ENCODE measurements at places on chromosomes 2 and 18.
A peak's percentile ranks its signal among the peaks of the same experiment; 100 is the strongest.

- DNase-seq, result no peak
These were observed 155.8 kb downstream of the CDH7 start for GRCh38 chr18:65906621-65907034.

DNA sequence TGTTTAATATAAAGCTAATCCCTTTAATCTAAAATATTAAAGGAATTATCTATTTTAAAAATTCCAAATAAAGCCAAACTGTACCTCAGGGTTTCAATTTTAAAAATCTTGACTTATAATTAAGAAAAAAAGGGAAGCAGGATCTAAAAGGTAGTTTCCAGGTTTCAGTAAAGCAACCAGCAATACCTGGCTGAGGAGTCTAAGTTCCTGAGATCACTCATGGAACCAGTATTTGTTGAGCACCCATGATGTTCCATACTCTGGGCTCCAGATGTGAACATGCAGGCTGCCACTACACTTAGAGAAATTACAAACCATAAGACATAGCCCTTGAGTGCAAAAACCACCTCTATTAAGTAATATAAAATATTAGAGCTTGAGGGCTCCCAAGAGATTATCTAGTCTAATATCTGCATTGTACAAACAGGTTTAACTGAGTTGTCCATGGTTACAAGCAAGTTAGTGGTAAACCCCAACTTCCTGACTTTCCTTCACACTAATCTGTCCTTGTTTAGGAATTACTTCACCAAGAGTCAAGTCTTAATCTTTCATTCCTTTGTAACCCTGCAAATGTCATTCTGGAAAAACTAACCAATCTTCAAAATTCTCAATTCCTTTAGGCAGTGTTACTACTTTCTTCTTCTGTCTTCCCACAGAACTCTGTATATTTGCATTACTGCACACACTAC, 49.2 kb downstream of the CLASP1 start:
- DNase-seq, result no peak

DNA sequence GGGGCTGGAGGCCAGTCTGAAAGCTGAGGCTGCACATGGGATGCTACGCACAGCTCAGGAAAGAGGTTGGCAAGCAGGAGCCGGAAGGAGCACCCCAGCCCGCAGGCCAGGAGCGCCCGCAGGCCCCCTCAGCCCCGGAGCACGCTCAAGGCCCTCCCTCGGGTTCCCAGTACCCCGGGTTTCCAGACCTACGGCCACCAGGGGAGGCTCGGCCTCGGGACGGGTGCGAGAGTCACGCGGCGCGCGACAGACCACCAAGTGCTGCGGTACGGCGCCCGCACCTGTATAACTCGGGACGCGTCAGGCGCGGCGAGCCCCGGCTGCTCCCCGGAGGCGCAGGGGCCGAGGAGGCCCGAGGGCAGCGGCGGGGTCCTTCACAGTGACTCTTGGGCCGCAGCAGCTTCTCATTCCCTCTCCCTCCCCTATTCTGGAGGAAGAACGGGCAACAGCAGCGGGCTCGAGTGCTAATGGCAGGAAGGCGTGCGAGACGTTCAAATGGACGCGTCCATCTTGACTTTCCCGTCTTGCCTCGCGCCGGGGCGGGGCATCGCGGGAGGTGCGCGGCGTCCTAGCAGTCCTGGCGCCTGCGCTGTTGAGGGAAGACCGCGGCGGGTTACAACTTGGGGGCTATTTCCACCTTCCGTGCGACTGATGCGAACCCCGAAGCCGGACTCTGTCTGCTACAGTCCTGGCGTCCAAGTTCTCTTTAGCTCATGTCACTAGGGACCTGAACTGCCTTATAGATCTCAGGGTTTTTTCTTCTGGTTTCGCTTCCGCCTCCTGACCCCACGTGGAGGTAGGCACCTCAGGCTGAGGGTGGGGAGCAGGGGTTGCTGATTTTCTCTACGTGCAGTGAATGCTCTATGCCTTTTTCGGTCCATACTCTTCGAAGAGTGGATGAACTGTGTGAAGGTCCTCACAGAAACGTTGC, at the start of gene ANAPC1:
Gene ANAPC1 (minus strand): TSS at position 533 of the 931 bp plus-strand sequence. CDS start 3,368 bp downstream, outside the sequence.
- peak; percentile 94 for DNase-seq

- DNase-seq, result no peak
These were observed 2.6 kb upstream of the BMPR2 start for GRCh38 chr2:202373490-202373889.

DNA sequence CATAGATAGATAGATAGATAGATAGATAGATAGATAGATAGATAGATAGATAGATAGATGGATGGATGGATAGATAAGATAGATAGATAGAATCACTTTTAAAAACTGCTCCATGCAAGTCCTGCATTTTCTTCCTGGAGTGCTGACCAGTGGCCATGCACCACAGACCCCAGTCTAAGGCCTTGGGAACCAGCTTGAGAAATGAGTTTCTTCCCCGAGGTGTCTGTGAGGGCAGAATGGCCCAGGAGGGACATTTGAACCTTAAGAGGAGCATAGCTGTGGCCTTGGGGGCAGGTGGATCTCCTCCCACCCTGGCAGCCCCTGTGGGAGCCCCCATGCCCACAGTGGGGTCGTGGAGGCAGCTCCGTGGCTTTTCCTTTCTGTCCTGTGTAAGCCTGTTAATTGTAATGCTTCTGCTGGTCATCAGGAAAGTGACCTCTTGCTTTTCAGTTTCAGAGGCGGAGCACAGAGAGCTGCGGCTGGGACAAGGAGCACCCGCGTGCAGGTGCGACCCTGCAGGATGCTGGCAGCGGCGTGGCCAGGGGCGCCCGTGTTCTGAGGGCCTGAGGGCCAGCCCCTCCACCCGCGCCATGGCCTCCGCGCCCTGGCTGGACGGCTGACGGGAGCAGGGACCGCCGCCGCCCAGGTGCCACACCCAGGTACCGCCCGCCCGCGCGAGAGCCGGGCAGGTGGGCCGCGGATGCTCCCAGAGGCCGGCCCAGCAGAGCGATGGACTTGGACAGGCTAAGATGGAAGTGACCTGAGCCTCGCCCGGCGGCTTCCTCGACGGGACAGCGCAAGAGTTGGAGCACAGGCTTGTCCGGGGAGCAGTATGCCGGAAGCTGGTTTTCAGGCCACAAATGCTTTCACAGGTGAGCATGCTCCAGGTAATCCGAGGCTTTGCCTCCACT, 168.6 kb downstream of the LDLRAD4 start:
- DNase-seq, result no peak

DNA sequence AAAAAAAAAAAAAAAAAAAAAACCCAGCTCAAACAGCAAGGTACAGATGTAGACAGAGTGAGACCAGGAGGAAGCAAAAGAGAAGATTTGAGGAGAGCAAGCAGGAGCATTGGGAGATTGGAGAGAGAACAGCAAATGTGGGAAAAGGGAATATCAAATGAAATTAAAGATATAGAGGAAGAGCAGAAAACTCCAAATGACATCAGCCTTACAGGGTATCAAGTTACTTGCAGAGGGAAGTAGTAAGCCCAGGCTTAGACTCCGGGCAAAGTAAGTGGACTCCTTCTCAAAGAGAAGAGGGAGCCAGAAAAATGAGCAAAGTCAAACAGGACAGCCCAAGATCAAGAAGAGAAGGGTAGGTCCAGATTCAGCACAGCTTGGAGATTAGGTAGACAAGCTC, 93.3 kb upstream of the PPP1CB start:
- no peak for DNase-seq

DNA sequence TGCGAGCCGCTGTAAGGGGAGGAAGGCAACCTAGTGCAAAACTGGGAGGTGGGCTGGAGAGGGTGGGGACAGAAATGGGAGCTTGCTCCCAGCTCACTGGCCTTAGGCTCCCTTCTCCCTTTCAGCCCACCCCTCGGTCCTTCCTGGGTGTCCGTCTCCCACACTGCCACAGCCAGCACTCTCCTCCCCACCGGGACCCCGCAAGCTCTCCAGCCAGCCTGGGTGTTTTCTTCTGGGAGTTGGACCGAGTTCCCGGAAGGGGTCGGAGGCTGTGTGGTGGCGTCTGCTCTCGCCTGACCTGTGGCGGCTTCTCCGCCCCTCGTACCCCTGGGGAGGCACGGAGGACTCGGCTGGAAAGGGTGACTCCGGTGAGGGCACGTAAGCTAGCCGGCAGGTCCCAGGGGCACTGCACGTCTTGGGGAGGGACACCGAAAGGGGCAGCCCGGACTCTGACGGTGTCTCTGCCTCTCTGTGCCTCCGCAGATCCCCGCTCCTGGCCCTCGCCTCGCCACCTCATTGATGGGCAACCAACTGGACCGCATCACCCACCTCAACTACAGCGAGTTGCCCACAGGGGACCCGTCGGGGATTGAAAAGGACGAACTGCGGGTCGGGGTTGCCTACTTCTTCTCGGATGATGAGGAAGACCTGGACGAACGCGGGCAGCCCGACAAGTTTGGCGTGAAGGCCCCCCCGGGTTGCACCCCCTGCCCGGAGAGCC, 1.1 kb downstream of the LRATD1 start:
- DNase-seq, result no peak

- DNase-seq, result no peak
These were observed 126.4 kb upstream of the CTDP1 start for GRCh38 chr18:79553154-79553553.

DNA sequence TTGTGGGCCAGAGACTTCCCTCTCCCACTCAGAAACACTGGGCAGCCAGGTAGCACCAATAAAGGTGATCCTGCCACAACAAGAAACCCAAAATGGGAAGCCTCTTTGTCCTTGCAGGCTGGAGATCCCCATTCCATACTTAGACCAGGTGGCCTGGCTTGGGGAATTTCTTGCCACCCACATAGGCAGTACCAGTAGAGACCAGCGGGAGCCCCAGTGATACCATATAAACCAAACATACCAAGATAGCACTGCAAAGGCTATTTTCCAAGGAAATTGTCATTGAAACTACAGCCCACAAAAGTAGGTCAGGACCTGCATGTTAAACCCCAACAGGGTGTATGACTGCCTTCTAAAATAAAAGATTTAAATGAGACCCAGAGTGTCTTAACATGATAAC, 171.6 kb downstream of the DIS3L2 start:
- no peak for DNase-seq

GRCh38 chr2:144890828-144891227, 370.9 kb upstream of the ZEB2 start:
- DNase-seq, result no peak

DNA sequence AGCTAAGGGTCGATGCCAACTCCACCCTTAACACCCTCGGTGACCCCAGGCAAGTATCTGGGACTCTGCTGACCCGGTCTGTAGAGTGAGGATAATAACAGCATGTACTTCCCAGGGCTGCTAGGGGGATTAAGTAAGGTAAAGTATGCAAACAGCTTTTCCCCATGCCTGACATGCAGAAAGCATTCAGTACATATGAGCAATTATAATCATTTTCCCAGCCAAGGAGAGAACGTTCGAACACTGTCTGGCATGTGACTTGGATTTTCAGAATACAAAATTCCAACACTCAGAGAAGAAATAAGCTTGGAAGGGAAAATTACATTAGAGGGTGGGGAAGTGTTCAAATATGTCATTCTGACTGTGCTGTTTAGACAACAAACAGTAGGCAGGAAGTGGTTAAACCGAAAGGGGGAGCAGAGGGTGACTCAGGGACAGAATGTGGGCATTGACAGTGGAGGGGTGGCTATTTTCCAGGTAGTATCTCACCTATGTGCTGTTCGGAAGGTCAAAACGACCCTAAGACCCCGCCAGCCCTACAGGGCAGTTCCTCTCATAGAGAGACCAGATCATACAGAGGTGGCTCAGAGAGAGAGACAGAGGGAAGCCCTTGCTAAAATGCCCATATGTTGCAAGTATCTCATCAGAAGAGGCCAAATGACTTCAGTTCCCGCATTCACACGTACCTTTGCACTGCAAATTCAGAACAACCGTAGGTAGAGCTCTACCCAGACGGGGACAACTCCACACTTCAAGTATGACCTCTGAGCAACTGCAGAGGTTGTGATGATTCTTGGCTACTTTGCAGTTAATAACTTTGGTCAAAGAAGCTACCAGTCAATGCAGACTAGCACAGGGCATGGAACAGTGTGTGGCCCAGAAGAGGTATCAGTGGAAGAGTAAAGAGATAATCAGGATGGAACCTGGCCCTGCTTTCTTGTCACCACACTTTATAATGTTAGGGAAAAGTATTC, 14.8 kb downstream of the ASPRV1 start:
- DNase-seq, result peak; percentile 84

DNA sequence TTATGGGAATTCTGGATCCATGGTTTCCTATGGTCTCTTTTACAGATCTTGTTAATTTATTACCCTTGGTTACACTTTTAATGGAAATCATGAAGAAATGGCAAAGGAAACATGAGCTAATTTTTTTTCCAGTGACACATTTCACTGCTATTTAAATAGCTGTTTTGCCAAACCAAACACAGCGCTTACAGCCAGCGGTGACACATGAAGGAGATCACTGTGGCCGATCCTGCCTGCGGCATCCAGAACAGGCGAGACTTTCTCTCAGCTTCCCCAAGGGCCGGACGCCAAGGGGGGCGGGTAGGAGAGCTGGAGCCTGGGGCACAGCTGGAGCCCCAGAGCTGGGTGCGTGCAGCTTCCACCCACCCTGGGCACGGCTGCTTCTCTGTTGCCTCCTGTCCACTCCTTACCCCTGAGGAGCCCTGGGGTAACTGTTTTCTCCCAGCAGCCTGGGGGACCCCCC, 81.4 kb upstream of the PKDCC start:
- DNase-seq, result no peak

- no peak for DNase-seq
These were observed 187.7 kb downstream of the ZFP36L2 start for GRCh38 chr2:43038696-43039094.

- DNase-seq, result no peak
These were observed 664.4 kb upstream of the SLC8A1 start for GRCh38 chr2:41116106-41116797.

DNA sequence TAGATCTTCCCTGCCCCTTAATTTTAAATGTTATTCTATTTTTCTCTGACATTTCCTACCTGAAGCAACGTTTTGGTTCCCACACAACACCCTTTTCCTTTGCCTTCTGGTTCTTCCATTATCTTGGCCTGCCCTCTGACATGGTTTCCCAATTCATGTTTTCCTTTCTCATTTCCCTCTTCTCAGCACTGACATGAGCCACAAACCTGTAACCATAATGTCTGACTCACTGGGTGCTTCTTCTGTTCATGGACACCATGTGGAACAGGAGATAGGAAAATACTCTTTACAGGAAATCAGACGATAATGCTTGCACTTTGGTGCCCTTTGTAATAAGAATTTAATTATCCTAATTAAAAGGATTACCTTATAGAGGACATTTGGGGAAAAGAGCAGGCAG, 142.0 kb downstream of the ZEB2 start:
- DNase-seq, result no peak

GRCh38 chr2:3472966-3473365, 46.4 kb downstream of the ADI1 start:
- no peak for DNase-seq

- DNase-seq, result peak; percentile 5
These were observed 210.0 kb upstream of the ZNF521 start for GRCh38 chr18:25561918-25562317.

DNA sequence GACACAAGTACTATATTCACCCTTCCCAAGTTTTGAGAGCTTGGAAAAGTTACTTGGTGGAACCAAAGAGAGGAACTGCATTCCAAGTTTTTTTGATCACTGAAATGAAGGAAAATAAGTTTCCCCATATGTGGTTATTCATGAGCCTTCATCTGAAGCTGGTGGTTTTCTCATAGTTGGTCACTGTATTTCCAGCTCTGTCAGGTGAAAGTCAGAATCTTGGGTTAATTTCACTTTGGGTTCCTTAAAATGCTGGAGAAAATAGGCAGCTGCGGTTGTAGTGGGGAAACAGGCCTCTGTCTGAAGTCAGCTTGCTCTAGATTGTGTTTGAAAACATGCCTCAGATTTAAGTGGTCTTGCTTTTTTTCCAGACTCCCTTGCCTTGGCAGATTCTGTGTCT, 200.5 kb downstream of the HRH4 start:
- no peak for DNase-seq

GRCh38 chr2:141137122-141137693, 993.6 kb downstream of the LRP1B start:
- no peak for DNase-seq
